A172 (cell line): ENCODE measurements at places on chromosomes 1 and 21. TPM values are rescaled to one million over a fixed set of nuclear protein-coding genes. Genes with fewer than 3 reads are reported as not detected.
A peak's percentile ranks its signal among the peaks of the same experiment; 100 is the strongest.

- DNase-seq: peak; percentile 8
These were observed 323.0 kb upstream of the PLD5 start for GRCh38 chr1:242847390-242847993.

The HTR6 gene
- total RNA-seq: not detected in 2 replicates

DNA sequence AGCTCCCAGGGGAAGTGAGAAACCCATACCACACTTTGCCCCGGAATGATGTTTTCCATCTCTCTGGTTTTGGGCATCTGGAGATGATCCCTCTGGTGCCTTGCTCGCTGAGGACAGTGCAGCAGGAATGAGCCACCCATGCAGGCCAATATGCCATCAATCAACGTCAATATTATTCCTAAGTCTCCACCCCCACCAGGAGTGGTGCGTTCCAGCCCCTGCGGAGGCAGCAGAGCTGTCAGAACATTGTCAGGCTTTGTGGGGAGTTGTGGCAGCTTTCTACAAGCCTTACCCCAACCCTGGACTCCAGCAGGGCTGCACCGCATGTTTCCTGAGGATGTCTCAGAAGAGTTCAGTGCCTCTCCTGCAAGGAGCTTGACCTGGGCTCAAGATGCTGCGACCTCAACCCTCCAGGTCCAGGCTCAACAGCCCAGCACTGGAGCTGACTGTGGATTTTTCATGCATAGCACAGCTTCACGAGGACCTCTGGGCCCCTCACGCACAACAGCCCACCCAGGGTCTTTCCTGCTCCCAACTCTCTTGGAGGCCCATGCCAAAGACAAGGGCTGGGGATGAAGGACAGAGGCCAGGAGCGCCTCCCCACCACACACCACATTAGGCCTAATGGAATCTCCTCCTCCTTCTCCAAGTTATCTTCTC lies 67.5 kb downstream of the PSMG1 start:
- no peak for DNase-seq

The SH3BGR gene
- 5.8 TPM in 2 replicates for total RNA-seq

DNA sequence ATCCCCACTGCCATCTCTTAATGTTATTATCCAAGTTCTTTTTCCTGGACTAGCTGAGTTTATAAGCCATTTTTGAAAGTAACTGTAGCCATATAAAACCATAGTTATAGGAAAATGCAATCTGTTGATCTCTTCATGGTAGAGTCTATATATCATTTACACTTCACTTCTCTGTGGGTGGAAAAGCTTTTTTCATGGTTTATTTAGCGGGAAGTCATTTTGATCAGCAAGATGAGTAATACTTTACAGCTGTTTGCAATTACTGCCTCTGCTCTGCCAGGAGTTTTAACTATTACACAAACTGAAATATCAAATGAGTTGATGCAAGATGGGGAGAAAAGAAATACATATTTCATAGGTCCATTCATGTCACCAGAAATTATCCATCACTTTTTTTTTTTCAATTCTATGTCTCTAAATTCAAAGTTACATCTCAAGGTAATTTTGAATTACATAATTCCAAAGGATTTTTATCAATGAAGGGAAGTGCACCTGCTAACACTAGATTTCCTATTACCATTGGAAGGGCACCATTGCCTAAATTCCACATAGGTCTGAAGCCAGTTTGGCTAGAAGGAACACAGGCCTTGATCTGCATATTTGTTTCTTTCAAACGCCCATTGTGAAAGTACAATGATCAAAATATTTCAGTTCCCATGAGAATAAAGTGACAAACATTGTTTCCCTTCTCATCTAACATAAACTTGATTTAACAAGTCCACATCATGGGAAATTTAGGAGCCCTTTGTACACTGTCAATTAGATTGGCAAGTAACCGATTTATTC lies 296.7 kb downstream of the ZNF326 start:
- no peak for DNase-seq

DNA sequence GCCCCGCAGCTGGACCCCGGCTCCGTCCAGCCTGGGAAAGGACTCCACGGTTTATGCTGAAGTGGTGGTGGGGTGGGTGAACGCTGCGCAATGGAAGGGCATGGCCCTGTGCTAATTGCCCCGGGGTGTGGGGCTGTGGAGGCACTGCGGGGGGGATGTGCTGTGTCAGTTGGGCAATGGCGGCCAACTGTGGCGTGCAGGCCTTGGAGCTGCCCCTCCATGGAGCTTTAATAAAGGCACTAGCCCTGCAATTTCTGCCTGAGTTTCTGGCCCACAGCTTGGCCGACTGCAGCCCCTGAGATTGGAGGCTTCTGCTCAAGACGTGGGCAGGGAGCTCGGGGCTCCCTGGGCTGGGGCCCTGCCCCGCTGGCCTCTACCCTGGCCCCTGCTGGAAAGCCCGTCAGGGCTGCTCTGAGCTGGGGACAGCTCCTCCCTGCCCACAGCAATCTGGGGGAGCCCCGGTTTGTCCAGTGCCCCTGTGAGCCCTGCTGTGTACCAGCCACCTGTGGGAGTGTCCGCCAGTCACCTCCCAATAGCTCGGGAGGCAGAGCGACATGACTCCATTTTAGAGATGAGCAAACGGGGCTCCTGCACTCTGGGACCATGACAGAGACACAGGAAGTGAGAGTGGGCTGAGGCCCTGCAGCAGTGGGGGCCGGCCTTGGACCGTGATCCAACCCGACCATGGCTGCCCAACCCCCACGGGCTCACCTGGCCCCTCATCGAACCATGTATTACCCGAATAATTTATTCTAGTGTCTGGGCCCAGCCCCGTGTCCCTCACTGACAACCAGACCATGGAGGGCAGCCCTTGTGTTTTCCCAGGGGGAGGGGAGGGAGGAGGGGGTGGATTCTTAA lies 8.7 kb upstream of the TNFRSF14 start:
- no peak for DNase-seq

- no peak for DNase-seq
These were observed 347.7 kb downstream of the TGFB2 start for GRCh38 chr1:218692808-218693207.

DNA sequence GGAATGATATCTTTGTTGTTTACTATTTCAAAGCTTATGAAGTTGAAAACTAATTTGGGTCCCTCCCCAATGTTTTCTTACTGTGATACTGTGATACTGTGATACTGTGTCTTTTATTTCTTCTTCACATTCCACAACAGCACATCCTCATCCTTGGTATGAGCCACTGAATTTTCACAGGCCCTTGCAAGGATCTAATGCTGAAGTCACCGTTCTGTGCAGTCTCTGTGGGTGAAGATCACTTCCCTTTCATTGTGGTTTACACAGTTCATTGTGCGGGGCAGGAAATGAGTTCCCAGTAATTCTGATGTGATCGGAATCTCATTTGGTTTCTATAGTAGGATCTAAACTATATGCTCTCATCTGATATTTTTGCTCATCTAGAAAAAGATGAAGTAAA lies 32.1 kb upstream of the PAXBP1 start:
- DNase-seq: peak; percentile 28

The PAPPA2 gene
- 0.14 and 0.33 TPM in 2 replicates for total RNA-seq

DNA sequence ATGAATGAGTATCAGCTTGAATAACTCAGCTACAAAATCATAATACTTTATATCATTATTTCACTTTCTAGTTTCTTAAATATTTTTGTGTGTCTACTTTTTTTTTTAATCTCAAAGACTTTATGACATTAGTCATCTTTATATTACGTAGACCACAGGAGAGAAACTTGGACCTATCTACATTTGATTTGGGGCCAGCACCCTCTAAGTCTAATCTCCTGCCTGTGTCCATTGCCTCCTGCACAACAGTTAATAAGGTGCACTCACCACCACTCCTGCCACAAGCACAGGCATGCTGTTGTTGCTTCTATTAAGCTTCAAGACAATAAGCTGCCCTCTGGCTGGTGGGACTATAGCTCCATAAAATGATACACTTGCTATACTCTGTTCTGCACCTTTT lies 70.4 kb downstream of the DIRAS3 start:
- DNase-seq: peak; percentile 59

DNA sequence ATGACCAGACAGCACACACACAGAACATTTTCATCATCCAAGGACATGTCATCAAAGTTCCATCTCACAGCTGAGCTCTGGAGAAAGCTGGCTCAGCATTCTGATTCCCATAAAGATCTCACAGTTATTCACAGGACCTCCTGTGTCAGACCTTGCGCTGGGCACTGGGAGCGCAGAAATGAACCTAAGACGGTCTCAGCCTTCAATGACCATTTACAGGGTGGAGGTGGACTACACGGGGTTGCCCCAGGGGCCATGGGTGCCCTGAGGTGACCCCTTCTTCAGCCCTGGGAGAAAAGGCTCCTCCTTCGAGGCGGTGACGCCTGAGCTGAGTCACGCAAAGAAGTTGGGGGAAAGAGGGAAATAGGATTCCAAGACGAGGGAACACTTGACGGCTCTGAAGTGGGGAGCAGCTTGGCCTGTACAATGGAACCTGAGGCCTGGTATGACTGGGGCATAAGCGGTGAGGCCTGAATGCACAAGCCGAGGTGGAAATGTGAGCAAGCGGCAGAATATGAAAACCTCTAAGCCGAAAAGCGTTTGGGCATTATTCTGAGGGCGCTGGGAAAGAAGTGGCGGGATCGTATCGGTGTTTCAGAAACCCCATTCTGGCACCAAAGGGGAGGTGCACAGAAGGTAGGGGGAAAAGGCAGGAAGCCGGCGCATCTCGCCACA lies 797 bp downstream of the CC2D1B start:
- peak; percentile 73 for DNase-seq

The OPRD1 gene
- total RNA-seq: not detected in 2 replicates

The PEAR1 gene
- total RNA-seq: 2.8 and 3.1 TPM in 2 replicates

The LHX8 gene
- total RNA-seq: not detected in 2 replicates

GRCh38 chr1:18899363-18900049 lies 2.8 kb downstream of the ALDH4A1 start:
- DNase-seq: no peak

GRCh38 chr1:109653306-109653705 lies 2.6 kb upstream of the GSTM4 start:
- no peak for DNase-seq

The DCAF8 gene
- 86.5 and 90.0 TPM in 2 replicates for total RNA-seq

DNA sequence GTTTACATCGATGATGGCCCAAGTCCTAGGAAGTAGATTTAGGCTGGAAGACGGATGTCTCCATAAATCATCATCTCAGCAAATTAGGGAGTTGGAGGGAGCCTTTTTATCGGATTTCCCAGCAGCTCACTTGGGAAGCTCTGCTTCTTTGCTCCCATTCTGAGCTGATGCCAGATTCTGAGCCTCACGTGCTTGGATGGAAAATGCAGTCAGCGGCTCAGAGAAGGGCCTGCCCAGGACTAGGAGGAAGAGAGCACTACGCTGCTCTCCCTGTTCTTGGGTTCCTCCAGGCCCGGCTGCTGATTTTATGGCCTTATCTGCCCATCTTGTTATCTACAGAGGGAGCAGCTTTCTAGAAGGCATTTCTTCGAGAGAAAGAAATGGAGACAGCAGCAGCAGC lies 42.0 kb downstream of the UBIAD1 start:
- no peak for DNase-seq

The TMPRSS15 gene
- 0.02 and 0.12 TPM in 2 replicates for total RNA-seq

GRCh38 chr1:11188381-11188780 lies 774 bp upstream of the ANGPTL7 start:
- no peak for DNase-seq

- peak; percentile 25 for DNase-seq
These were observed 8.0 kb downstream of the SDHB start for GRCh38 chr1:17045634-17046333.

GRCh38 chr1:37255868-37256267 lies 218.5 kb upstream of the ZC3H12A start:
- DNase-seq: no peak

DNA sequence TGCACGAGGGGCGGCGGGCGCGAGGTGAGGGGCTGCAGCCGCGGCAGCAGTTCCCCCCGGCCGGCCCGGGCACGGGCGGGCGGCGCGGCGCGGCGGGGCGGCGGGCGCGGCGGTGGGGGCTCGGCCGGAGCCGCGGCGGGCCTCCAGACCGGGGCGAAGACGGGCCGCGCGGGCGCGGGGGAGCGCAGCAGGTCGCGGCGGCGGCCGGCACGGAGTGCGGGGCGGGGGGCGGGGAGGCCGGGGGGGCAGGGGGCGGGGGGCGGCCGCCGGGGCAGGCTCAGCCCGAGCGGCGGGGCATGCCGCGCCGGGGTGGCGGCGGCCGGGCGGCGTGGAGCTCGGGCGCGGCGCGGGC lies 311 bp downstream of the IRF2BP2 start:
- DNase-seq: no peak
